ENCODE measurements at places on chromosomes 4 and X. TPM values are rescaled to one million over a fixed set of nuclear protein-coding genes. Genes with fewer than 3 reads are reported as not detected.
A peak's percentile ranks its signal among the peaks of the same experiment; 100 is the strongest.

DNA sequence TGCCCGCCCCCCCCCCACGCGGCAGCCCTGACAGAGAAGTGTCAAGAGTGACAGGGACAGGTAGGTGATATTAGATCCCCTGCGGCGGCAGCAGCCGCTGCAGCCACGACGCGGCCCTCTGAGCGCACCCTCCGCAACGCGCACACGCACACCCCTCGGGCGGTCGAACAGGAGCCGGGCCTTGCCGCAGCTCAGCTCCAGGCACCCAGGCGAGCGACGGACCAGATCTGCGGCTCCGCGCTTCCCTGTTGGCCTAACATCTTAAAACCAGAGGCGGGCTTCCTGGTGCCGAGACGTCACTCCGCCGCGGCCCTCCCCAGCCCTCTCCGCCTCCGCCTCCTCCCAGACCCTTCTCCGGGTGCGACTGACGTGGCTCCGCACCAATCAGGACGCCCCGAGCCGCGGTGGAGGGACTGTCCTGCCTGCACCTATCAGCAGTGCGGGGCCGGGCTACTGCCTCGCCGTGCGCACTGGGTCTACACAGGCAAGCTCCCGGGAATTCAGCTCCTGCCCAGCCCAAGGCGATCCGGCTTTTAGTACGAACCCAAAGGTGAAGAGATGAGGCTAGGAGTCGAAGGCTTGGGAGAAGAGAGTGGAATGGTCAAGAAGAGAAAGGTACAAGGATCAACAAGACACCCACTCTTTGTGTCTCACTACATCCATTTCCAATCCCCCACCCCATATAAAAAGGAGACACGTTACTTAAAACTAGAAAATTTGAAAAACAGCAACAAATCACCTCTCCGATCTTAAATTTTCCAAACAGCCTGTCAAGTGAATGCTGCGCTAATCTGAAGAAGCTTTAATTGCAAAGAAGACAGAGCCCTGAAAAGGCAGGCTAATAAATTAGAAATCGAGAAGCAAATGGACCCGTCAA lies at the start of gene PITX2:
Gene PITX2, minus strand, starts transcription at position 237 of the 877 bp plus-strand sequence. CDS start 617 bp downstream, outside the sequence.
- H3K36me3 ChIP-seq = no peaks in the 10 kb centered on the region
- H3K4me3 ChIP-seq = peak within 1 kb of the TSS; percentile 68
- no peak within 1 kb of the TSS for H3K27ac ChIP-seq
- peaks cover 25% of the 10 kb centered on the region for H3K27me3 ChIP-seq

DNA sequence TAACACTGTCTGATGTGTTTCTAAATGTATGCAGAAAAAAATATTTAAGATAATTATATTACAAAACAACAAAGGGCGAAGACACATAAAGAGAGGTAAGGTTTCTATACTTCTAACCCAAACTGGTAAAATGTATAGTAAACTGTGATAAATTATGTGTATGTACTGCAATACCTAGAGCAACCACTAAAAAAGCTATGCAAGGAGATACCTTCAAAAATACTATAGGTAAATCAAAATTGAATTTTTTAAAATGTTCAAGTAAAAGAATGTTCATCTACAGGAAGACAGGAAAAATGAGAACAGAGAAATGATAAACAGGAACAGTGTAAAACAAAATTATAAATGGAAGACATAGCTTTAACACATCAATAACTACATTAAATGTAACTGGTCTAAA lies 27.3 kb upstream of the RAI2 start:
- no peaks in the 10 kb centered on the region for H3K4me1 ChIP-seq
- no peak for DNase-seq
- no peak overlapping the region for H3K27ac ChIP-seq

- H3K27ac ChIP-seq = no peak overlapping the region
- no peaks in the 10 kb centered on the region for H3K36me3 ChIP-seq
- H3K4me1 ChIP-seq = peaks cover 22% of the 10 kb centered on the region
Measured at GRCh38 chrX:109704563-109704962, 28.5 kb downstream of the ACSL4 start.

- H3K4me3 ChIP-seq = no peak overlapping the region
- no peak for DNase-seq
- H3K27me3 ChIP-seq = no peaks in the 10 kb centered on the region
- no peaks in the 10 kb centered on the region for H3K4me1 ChIP-seq
- H3K36me3 ChIP-seq = no peaks in the 10 kb centered on the region
Measured at GRCh38 chrX:31546126-31546525, 474.3 kb upstream of the FTHL17 start.

GRCh38 chrX:13716905-13717304 lies 17.5 kb downstream of the TRAPPC2 start:
- no peaks in the 10 kb centered on the region for H3K27me3 ChIP-seq
- no peaks in the 10 kb centered on the region for H3K4me1 ChIP-seq
- no peak for DNase-seq
- peak overlapping the region; percentile 67 for H3K27ac ChIP-seq
- no peak overlapping the region for H3K4me3 ChIP-seq
- peaks cover 2% of the 10 kb centered on the region for H3K36me3 ChIP-seq

DNA sequence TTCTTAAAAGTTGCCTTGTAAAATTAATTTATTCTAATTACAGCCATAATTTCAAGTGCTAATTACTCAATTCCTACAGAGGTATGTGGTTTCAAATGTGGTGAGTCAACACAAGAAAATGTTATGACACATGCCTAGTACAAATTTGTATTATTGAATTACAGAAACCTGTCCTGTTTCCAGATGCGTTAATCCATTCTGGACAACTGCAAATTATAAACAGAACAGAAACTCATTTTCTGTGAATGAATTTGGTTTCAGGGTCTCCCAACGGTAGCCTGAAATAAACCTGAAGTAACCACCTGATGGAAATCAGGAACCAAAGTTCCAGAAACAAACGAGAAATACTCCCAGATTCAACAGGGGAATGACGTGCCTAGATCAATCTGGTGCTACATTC lies 328.6 kb upstream of the F9 start:
- no peak overlapping the region for H3K27ac ChIP-seq
- no peak overlapping the region for H3K4me3 ChIP-seq
- no peak for DNase-seq
- no peaks in the 10 kb centered on the region for H3K36me3 ChIP-seq

- no peaks in the 10 kb centered on the region for H3K4me1 ChIP-seq
- no peaks in the 10 kb centered on the region for H3K36me3 ChIP-seq
- H3K4me3 ChIP-seq = no peak overlapping the region
- no peak overlapping the region for H3K27ac ChIP-seq
- no peak for DNase-seq
Measured at GRCh38 chr4:111802191-111802590, 343.1 kb upstream of the FAM241A start.

The ATOH1 gene
- not detected for total RNA-seq

The DUSP21 gene
- not detected for total RNA-seq

The SMIM43 gene
- not detected for total RNA-seq

The BEND2 gene
- total RNA-seq = not detected

The FATE1 gene
- total RNA-seq = not detected

The CNKSR2 gene
- total RNA-seq = 10.4 TPM

All from thoracic aorta (tissue), 2 donors.